ENCODE measurements at places on chromosomes 13 and 19.

DNA sequence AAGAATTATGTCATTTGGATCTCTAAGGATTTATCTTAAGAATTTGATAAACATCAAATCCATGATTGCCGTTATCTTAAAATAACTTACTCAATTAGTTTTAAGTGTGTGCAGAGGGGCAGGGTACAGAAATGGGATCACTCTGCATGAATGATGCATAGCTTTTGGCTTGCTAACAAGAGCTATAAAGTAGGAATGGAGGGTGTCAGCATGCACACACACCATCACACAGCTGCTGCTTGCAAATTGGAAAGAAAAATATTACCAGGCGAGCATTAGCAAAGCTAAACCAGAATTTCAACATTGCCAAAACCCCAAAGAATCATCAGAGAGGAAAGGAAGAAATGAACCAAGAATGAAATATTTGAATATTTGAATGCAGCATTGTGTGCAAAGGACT lies 580.6 kb downstream of the LMO7 start:
- DNase-seq = no peak

- no peak for DNase-seq
Observed at GRCh38 chr13:37561031-37561430, 37.5 kb downstream of the POSTN start.

GRCh38 chr19:46221981-46222610 lies 7.4 kb upstream of the IGFL1 start:
- DNase-seq = no peak

- no peak for DNase-seq
Observed at GRCh38 chr19:31146015-31146414, 203.2 kb downstream of the TSHZ3 start.

DNA sequence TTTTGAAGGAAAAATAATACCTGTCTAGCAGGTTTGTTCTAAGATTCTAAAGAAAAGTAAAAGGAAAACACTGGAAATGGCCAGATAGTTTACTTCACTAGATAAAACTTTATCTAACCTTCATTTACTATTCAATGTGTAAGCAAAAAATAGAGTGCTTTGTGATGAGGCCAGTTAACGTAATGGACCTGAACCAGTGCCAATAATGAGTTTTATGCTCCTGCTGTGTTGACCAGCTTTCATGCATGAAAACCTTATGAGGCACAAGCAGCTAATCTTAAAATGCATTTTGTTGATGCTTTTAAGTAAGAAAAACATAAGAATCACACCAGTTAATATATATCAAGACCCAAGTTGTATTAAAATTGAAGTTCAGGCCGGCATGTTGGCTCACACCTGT lies 617.2 kb upstream of the GPC6 start:
- no peak for DNase-seq

- DNase-seq = no peak
Observed at GRCh38 chr13:78139765-78140164, 221.1 kb upstream of the EDNRB start.

- DNase-seq = no peak
Observed at GRCh38 chr19:15124572-15125231, 17.5 kb downstream of the SYDE1 start.

DNA sequence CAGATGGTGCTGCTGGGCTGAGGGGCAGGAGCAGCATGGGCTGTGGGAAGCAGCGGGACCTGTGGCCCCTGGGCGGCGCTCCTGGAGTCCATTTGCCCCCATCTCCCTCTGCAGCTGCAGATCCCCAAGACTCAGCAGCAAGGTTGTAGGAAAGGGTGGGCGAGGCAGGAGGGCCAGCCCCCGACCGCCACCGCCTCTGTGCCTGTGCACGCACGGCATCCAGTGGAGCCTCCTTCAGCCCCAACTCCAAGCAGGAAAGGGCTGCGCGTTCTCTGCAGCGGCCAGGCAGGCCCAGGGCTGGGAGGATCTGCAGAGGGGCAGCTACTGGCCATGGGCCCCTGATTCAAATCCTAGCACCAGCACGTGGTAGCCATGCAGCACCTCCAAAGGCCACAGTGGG lies 20.8 kb downstream of the DPF1 start:
- no peak for DNase-seq

DNA sequence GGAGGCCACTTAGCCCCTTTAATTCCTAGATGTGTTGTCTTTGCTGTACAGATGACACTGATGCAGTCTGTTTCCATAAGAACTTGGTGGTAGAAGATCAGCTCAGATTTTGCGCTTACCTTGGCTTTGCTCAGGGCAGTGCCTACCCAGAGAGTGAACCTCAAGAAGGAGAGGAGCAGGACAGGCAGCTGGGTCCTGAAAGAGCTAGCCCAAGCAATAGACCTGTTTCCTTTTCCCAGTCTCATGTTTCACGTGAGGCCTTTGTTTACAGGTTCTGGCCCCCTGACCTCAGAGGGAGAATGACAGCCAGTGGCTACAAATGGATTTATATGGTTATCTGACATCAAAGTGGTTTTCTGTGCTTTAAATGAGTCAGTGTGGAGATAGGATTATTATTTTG lies 40.1 kb downstream of the METTL21C start:
- no peak for DNase-seq

GRCh38 chr13:95614641-95615245 lies 29.8 kb downstream of the DZIP1 start:
- no peak for DNase-seq

DNA sequence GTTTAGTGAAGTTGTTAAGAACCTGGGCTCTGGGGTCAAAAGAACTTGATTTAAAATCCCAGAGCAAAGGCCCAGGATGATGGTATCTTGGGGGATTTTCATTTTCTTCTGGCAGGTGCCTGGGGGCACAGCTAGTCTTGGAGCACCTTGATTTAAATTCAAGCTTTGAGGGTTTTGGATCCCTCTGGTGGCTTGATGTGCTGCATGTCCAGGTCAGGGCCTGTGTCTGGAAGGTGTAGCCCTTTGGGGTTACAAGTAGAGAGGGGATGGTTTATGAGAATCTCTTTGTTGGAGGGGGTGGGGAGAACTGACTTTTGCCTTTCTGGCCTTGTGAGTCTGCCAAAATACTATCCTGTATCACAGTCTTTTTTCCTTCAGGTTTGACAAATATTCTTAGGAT lies 55.8 kb downstream of the AKAP11 start:
- DNase-seq = no peak

DNA sequence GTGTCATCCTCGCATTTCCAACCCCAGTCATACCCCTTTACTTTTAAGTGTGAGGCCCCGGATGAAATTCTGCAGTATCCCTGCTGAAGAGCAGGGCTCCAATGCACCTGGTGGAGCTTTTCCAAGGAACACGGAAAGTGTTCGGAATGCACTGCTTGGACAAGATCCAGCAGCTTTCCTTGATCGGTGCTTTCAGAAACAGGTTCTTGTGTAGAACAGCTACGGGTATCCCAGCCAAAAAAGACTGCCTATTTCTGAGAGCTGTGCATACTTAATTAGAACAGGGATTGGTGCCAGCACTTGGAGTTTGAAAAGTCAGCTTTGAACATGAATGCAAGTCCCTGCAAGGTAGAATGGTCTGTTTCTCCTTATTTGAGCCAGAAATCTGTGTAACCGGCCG lies 87.2 kb upstream of the C1QTNF9B start:
- no peak for DNase-seq

DNA sequence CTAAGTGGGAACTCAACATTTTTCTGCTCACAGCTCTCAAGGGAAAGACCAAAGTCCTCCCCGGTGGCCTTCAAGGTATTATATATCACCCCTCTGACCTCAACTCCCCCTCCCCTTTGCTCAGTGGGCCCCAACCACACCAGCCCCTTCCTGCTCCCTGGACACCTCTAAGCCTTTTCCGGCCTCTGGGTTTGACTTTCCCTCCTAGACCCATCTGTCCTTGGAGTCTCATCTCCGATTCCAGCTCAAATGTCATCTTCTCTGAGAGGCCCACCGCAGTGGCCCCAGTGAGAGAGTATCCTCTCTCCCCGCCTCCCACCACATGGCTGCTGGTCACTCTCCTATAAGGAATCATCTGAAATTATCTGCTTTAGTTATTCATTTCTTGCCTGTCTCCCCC lies 941 bp upstream of the UHRF1 start:
- DNase-seq = no peak

- no peak for DNase-seq
Observed at GRCh38 chr13:45162821-45163220, 38.0 kb downstream of the KCTD4 start.

DNA sequence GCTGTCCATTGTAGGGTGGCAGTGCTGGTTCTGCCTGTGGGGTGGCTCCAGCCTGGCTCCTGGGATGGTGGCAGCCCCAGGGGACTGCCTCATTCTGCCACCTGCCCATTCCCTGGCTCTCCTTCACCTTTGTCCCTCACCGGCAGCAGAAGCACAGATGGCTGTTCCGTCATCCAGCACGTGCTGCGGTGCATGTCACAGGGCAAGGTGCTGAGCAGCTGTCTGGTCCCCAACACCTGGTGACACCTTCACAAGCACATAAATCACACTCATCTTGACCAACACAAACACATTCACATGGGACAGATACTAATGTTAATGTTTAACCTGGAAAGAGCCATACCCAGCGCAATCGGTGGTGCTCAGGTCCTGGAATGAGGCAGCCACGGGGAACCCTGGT lies 126.8 kb downstream of the UQCRFS1 start:
- DNase-seq = no peak

DNA sequence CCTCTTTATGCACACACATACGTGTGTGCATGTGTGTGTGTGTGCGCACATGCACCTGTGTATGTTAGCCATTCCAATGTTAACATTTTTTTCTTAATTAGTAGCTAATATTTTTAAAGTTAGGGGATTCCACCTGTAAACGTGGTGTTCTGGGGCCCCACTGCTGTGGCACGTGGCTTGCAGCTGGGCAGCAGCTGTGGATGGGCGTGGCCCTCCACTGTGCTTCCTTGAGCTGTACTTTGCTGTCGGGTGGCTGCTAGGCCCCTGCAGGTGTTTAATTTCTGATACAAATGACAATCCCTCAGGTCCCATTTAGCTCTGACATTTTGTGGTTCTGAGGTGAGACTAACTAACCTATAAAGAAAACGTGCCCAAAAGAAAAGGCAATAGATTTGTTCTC lies 58.9 kb upstream of the GJB6 start:
- no peak for DNase-seq

DNA sequence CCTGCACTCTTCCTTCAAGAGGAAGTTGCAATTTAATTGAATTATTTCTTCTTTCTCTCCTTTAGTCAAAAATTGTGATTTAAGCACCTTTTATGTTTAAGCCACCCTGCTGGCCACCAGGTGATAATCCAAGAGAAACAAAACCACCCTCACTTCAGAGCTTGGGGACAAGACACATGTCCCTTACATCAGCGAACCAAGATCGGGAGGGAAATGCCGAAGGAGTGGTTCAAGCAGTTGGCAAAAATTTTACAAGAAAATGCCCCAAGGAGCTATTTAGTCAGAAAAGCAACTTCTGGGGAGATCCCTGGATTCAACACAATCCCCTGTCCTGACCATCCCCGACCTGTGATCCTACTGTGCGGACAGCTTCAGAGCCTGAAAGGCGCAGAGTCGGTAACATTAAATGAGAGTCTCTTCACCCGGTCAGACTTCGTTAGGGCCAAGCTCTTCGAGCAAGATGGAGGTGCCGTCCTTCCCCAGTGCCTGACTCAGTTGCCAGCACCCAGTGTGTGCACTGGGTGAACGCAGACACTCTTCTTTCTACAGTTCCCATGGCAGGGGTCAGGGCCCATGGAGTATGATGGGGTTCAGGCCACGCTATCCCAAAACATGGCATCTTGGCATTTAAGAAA lies 78.6 kb upstream of the TM9SF2 start:
- DNase-seq = no peak

GRCh38 chr19:49502866-49503581 lies 6.8 kb downstream of the RPS11 start:
- no peak for DNase-seq

- DNase-seq = no peak
Observed at GRCh38 chr13:32840989-32841713, 175.1 kb upstream of the KL start.

GRCh38 chr13:69155136-69155535 lies 952.5 kb upstream of the ATXN8OS start:
- DNase-seq = no peak

- DNase-seq = no peak
Observed at GRCh38 chr13:85828094-85828684, 29.0 kb upstream of the SLITRK6 start.

- DNase-seq = no peak
Observed at GRCh38 chr13:107715496-107715895, 499.8 kb downstream of the LIG4 start.

DNA sequence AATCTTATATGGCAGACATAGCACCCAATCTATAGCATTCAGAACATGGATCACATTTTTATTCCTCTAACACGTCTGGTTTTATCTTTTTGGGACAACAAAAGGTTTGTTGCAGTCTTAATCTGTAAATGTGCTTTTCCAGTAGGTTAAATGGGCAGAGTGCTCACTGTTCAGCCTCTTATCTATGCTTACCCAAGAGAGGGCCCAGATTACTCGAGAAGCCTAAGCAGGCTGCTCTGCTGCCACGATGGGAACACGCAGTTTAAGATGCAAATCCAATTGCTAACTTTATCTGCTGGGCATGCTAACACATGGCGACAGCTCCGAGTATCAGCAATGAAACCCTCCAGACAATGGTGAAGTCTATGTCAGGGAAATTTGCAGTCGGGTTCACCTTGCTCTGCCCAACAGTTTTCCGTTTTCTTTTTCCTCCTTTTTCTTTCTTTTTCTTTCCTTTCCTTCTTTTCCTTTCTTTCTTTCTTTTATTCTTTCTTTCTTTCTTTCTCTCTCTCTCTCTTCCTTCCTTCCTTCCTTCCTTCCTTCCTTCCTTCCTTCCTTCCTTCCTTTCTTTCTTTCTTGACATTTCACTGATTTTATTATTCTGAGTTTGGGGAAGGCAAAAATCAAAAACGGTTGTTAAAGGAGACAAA lies 115.3 kb downstream of the RBM26 start:
- DNase-seq = no peak

GRCh38 chr19:19230999-19231398 lies 19.2 kb downstream of the NCAN start:
- no peak for DNase-seq

GRCh38 chr13:103031332-103031873 lies 34.8 kb downstream of the SLC10A2 start:
- no peak for DNase-seq

DNA sequence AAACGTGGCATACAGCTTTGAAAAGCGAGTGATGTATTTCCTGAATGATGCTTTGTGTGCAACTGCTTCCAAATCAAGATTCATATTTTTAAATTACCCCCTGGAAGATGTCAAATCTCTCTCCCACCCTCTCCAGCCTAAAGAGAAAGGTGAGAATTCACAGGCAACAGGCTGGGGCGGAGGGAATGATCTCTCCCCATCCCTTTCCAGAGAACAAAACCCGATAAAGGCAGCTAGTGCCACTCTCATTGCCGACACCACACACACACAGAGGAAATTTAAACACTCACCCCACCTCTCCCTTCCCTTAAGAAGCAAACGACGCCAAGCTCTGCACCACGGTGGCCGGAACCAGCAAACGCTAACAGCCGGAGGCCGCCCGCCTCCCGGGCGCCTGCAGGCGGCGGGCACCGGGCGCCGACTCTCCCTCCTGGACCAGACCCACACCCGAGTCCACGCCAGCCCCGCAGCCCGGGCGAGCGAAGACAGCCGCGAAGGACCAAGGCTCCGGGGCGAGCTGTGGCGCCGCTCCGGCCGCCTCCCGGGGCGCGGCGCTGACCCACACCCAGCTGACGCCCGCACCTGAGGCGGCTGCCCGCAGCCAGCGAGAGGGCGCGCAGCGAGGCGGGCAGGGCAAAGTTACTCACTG lies 477 bp downstream of the LNX2 start:
- DNase-seq = peak; percentile 33

GRCh38 chr13:41545432-41545707 lies 88.0 kb downstream of the RGCC start:
- DNase-seq = no peak
